HFFc6 (cell line): ENCODE measurements at places on chromosomes 6 and 20. TPM values are rescaled to one million over a fixed set of nuclear protein-coding genes. Genes with fewer than 3 reads are reported as not detected.

DNA sequence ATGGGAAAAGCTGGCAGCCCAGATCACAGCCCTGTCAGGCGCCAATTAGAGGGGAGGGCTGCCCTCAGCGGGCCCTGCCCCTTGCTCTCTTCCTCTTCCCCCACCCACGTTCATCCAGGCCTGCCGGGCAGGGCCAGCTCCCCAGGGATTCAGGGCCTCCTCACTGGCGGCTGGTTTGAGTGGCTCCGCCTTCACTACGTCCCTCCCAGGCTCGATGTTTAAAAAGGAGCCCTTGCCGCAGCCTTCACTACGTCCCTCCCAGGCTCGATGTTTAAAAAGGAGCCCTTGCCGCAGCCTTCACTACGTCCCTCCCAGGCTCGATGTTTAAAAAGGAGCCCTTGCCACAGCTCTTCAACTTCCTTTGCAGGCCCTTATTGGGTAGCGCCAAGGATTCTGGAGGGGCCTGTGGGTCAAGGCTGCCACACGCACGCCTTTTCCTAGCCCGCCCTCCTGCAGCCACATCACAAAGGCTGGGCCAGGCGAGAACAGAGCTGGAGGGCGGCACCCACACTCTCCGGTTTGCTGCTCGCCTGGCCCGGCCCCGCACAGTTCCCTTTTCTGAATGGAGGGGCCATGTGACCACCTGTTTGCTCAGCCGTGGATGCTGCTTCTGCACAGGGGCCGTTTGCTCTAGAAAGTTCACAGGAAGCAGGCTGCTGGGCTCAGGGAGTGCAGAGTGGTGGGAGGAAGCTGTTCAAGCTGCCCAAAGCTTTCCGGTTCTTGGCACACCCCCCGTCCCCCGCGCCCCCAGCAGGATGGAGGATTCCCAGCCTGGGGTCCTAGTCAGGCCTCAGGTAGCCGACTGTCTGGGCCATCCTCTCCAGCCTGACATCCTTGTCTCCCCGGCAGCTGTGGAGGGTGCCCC lies 1.6 kb downstream of the SLC17A9 start:
- peaks cover 9% of the 10 kb centered on the region for H3K4me1 ChIP-seq
- peak overlapping the region; percentile 80 for H3K4me3 ChIP-seq
- H3K27ac ChIP-seq, result peak overlapping the region; percentile 84
- peak; percentile 64 for DNase-seq

GRCh38 chr6:79947191-79948186 lies at the start of gene ELOVL4:
TSS of gene ELOVL4 (minus strand) at chr6:79947553. CDS start at chr6:79947279, 274 bp downstream.
- peak within 1 kb of the TSS; percentile 93 for H3K4me3 ChIP-seq
- H3K27ac ChIP-seq, result peak within 1 kb of the TSS; percentile 6
- peaks cover 7% of the 10 kb centered on the region; the same call in 1 of the 2 replicates for H3K27me3 ChIP-seq
- no peaks in the 10 kb centered on the region for H3K36me3 ChIP-seq
- peak; percentile 63 for DNase-seq

- H3K4me1 ChIP-seq, result peaks cover 6% of the 10 kb centered on the region
- H3K27ac ChIP-seq, result no peak overlapping the region
- peaks cover 11% of the 10 kb centered on the region for H3K36me3 ChIP-seq
- peaks cover 7% of the 10 kb centered on the region for H3K27me3 ChIP-seq
- DNase-seq, result no peak
Measured at GRCh38 chr6:32163559-32164258, 686 bp upstream of the EGFL8 start.

DNA sequence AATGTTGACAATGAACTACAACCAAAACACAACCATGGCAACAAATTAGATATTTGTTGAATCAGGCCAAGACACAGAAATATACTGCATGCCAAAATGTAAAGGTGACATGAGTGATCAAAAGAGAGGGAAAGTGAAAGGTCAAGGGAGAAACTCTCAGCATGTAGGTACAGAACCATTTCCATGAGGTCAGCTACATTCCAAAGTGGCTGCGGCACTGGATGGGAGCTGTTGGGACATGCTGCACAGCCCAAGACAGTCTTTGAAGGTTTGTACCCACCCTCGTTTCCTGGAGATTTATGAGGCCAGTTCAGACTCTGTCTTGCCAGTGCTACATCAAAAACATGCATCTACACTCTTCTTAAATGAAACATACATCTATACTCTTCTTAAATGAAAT lies 579.9 kb downstream of the BMP2 start:
- no peak overlapping the region for H3K27ac ChIP-seq
- no peaks in the 10 kb centered on the region for H3K4me1 ChIP-seq
- DNase-seq, result no peak
- no peaks in the 10 kb centered on the region for H3K36me3 ChIP-seq
- H3K4me3 ChIP-seq, result no peak overlapping the region

FGD2 gene
- not detected in 3 replicates for total RNA-seq

- peaks cover 31% of the 10 kb centered on the region for H3K36me3 ChIP-seq
- no peak overlapping the region for H3K4me3 ChIP-seq
- peak overlapping the region; percentile 46; the same call in 1 of the 2 replicates for H3K27ac ChIP-seq
- no peaks in the 10 kb centered on the region; the same call in 1 of the 2 replicates for H3K27me3 ChIP-seq
- no peak for DNase-seq
Measured at GRCh38 chr20:19807191-19807945, 49.3 kb downstream of the RIN2 start.

GRCh38 chr6:89985751-89986493 lies 91.7 kb downstream of the GJA10 start:
- H3K27me3 ChIP-seq, result peaks cover 7% of the 10 kb centered on the region
- H3K4me3 ChIP-seq, result no peak overlapping the region
- DNase-seq, result peak; percentile 25
- peak overlapping the region; percentile 61; the same call in 1 of the 2 replicates for H3K27ac ChIP-seq

- peaks cover 38% of the 10 kb centered on the region for H3K36me3 ChIP-seq
- peaks cover 47% of the 10 kb centered on the region for H3K4me1 ChIP-seq
- H3K27ac ChIP-seq, result no peak overlapping the region
- H3K27me3 ChIP-seq, result no peaks in the 10 kb centered on the region; the same call in 1 of the 2 replicates
- no peak for DNase-seq
Measured at GRCh38 chr6:26422329-26422728, 18.0 kb upstream of the BTN3A3 start.

RAB23 gene
- 20.8 to 30.0 TPM (median 24.0 TPM) in 3 replicates for total RNA-seq
